Stimulated activated CD4-positive, alpha-beta T cell treated with anti-CD3 and anti-CD28 coated beads, TNF-alpha, amount 100 ng/mL, for 4 hours (primary cell): ENCODE measurements at places on chromosomes 16 and 17.

- DNase-seq = no peak
These were observed 4.0 kb downstream of the PERCC1 start for GRCh38 chr16:1434644-1435592.

DNA sequence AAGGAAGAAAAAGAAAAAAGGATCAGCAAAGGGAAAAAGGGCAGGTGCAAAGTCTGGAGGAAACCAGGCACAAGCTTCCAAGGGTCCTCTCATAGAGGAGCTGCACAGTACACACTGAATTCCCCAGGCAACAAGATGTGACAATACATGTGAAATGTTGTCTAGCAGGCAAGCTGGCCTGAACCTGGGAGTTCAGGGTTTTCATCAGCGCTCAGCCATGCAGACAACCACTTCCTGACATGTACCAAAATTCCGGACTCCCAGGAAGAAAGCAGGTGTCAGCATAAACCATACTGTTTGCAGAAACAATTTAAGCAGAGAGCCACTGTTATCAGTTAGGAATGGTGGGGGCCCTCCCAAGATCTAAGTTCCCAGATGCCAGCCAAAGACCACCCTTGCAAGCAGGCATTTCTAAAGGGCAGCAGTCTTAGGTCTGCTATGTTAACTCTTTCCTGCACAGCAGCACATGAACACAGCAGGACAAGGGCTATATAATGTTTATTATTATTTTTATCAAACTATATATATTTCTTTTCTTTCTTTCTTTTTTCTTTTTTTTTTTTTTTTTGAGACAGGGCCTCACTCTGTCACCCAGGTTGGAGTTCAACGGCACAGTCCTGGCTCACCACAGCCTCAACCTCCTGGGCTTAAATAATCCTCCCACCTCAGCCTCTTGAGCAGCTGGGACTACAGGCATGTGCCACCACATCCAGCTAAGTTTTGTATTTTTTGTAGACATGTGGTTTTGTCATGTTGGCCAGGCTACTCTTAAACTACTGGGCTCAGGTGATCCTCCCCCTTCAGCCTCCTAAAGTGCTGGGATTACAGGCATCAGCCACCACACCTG lies 10.1 kb downstream of the TK2 start:
- no peak for DNase-seq

DNA sequence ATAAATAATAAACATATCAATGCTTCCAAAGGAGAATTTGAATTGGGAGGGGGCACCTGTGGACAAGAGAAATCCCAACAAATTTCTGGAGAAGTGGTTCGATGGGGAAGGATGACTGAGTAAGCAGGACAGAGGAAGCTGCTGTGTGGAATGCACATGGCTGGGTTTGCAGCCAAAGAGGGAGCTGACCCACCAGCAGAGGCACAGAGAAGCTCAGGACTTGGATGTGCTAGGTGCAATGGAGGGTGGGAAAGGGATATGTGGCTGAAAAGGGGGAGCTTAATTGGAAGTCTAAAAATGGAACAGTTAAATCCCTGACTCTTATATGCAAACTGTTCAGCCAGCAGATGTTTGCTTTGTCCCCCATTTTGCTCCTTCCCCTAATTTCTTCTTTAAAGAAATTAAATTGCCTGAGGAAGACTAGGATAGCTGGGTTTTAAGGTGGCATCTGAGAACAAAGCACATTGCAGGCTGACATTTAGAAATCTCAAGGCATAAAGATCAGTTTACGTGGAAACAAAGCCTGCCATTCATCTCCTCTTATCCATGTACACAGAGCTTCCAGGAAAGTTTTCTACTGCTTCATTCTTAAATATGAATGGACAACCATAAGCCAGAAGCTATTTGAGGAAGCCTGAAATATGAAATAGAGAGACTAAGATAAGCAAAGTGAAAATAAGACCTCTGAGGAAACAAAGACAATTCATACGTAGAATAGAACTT lies 23.0 kb upstream of the TNS4 start:
- DNase-seq = no peak

- DNase-seq = no peak
These were observed 26.1 kb upstream of the MLKL start for GRCh38 chr16:74726716-74727115.

GRCh38 chr17:69050999-69051775 lies 9.5 kb downstream of the ABCA9 start:
- no peak for DNase-seq

DNA sequence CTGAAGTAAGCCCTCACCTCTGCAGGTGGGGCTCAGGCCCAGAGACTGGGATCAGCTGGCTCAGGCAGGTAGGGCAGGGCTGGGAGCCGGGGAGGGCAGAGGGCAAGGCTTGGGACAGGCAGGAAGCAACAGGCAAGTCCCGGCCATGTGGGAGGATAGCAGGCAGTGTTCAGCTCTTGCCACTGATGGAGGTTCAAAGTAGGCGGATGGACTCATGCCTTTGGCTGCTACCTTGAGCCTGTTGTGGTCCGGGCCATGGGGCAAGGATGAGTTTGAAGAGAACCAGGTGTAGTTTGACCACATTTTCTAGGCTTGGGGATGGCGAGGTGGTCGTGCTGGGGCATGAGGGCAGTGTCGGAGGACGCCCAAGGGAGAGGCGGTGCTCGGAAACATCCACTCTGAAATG lies 2.7 kb downstream of the PRCD start:
- DNase-seq = no peak

GRCh38 chr16:50741225-50741780 lies 583 bp upstream of the CYLD start:
- DNase-seq = no peak

- no peak for DNase-seq
These were observed 2.4 kb downstream of the BRICD5 start for GRCh38 chr16:2208308-2208707.

- no peak for DNase-seq
These were observed 225.8 kb downstream of the PMP22 start for GRCh38 chr17:15039366-15039765.

DNA sequence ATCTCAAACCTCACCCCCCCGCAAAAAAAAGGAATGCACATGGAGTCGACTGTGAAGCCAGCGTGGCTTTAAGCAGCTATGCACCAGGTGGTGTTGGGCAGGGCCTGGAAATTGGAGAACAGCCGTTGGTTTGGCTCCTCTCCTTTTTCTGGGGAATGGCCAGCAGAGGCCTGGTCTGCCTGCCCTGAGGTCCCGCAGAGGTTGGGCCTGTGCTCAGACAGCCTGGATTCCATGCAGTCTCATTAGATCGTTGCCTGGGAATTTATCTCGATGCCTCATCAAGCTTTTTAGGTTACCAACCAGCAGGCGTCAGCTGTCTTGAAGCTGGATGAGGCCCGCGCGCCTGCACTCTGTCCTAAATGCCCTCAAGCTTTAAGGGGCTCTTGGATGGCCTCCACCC lies 9.8 kb downstream of the SLC12A3 start:
- no peak for DNase-seq

- DNase-seq = no peak
These were observed 21.1 kb downstream of the CMC2 start for GRCh38 chr16:80985611-80986010.

DNA sequence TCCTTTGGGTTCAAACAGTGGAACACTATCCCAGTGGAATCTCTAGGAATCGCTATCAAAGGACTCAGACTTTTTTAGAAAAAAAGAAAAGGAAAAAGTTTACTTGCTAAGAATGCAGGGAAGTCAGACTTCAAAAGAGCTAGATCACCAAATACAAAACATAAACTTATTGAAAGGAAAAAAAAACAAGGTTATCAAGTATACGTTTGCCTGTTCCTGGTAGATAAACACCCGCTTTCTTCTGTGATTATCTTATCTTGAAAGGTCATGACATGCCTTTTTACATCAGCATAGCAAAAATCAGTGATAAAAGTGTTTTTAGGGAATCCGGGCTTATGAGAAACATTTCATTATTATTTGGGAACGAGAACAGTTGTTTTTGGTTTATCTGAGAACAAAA lies 129.3 kb upstream of the TMEM97 start:
- DNase-seq = no peak

- no peak for DNase-seq
These were observed 82.2 kb upstream of the ARL4D start for GRCh38 chr17:43316522-43317142.

DNA sequence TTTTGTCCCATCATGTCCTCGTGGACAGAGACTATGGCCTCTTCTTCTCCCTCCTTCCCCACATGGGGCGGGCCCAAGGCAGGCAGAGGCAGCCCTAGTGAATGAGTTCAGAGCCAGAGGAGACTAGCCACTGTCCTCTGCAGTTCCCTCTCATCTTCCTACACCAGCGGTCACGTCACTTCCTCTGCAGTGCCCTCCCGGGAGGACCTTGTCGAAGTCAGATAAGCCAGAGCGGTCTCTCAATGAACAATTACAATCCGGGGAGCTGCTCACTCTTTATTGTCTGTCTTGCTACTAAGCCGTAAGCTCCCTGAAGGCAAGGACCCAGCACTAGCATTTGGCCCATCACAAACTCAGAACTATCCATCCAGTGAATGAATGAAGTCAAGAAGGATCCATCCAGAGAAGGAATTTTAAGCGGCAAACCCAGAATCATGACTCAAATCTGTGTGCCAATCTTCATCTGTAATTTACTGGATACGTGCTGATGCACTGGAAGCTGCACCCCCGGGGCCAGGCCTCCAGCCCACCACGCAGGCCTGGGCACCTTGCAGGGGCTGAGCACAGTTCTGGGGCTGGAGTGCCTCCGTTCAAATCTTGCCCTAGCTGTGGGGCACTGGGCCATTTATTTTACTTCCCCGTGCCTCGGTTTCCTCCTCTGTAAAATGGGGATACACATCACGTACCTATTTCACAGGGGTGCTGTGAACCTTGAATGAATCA lies 18.1 kb downstream of the ZNF423 start:
- no peak for DNase-seq

DNA sequence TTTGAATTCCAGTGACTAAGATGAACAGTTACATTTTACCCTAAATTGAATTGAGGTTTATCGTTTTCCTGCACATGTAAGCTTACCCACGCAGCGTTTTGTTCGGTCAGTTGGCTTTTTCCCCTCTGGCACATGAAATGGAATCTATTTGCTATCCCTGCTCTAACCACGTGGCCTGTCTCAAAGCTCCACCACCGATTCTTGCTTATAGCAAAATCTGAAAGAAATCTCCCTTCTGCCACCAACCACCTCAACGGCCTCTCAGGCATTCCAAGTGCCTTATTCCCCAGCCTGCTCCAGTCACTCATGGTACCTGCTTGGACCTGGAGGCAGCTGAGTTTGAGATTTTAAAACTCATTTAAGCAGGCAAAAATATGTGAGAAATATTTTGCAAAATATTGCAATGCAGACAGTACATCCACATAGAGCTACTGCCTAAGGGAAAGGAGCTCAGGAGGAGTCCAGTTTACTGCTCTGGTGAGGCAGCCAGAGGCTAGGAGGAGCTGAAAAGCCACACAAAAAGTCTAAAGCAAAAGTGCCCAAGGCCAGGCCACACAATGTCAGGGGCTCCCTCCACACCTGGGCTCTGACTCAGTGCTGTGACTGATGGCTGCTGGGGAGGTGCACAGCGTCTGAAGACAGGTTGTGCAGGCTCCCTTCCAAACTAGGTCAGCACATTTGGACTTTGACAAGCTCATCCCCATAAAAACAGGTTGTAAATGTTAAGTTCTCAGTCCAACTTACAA lies 26.4 kb downstream of the ARHGAP17 start:
- no peak for DNase-seq

DNA sequence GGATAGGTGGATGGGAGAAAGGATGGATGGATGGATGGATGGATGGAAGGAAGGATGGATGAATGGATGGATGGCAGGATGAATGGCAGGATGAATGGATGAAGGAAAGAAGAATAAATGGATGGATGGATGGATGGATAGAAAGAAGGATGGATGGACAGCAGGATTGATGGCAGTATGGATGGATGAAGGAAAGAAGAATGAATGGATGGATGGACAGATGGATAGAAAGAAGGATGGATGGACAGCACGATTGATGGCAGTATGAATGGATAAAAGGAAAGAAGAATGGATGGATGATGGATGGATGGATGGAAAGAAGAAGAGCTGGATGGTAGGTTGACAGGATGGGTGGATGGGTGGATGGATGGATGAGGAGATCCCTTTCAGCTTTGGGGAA lies 9.2 kb upstream of the MYH10 start:
- DNase-seq = no peak

DNA sequence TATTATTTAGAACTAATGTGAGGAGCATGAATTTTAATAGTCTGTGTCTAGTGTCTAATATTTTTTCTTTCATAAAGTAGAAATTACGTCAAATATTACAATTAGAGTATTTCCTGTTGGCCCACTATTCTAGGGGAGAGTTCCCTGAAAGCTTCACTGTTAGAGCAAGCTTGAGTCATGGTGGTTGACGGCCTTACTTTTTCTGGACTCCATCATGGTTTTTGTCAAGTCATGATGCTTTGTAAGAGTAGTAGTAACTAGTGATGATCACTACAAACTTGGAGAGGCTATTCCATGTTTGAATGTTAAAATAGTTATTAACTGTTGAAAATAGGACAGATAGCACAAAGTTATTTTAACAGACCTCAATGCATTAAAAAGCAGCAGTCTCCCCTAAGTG lies 1.7 kb downstream of the PSMD11 start:
- no peak for DNase-seq

- no peak for DNase-seq
These were observed 437.7 kb downstream of the PMP22 start for GRCh38 chr17:14827396-14827919.

DNA sequence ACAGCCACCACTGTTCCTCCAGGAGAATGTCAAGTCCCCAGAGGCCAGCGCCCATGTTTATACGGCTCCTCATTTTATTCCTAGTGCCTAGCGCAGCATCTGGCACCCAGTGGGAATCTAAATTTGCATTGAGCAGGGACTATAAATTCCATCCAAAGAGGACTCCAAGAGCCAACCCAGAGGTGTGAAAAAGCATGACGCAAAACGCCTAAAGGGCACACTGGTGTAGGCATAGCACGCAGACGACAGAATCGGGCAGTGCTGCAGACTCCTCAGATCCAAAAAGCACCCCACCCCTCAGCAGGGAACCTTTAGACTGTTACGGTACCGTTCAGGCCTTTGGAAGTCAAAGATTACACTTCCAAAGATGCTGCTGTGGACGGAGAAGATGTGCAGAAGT lies 19.5 kb downstream of the TEKT5 start:
- DNase-seq = no peak

GRCh38 chr17:81646869-81647600 lies 9.3 kb downstream of the PDE6G start:
- DNase-seq = no peak

- DNase-seq = no peak
These were observed 43.1 kb upstream of the CBLN1 start for GRCh38 chr16:49324703-49325102.

DNA sequence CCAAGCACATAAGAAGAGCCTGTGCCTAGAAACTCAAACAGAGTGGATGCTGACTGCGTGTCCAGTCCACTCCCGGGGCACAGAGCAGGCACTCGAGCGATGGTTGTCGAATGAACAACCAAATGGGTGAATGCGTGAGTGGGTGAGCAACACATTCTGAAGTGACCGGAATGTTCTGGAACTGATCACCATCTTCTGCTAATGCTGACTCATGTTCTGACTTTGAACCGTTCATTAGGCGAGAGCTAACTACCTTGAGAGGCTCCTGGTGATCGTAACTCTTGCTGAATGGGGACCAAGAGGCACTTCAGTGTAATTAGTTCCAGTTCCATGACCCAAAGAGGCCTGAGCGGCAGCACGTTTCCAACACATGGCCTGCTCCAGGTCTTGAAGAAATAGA lies 37.9 kb downstream of the IRF8 start:
- no peak for DNase-seq
